Inflammatory macrophage (primary cell): ENCODE measurements at places on chromosomes 7 and 10.

DNA sequence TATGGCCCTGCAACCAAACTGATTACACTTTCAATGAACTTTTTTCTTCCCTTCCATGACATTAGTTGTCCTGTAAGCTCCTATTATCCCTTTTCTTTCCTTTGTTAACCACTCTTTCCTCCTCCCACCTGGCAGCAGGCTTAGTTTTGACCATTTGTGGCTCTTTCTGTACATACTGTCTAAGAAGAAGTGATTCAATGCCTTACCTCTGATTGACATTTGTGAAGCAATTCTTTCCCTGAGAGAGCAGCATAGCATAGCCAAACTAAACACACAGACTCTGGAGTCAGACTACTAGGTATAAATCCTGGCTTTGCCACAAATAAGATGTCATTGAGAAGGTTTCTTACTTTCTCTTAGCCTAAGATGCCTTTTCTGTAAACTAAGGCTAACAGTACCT, 48.9 kb downstream of the AHR start:
- DNase-seq, result no peak

DNA sequence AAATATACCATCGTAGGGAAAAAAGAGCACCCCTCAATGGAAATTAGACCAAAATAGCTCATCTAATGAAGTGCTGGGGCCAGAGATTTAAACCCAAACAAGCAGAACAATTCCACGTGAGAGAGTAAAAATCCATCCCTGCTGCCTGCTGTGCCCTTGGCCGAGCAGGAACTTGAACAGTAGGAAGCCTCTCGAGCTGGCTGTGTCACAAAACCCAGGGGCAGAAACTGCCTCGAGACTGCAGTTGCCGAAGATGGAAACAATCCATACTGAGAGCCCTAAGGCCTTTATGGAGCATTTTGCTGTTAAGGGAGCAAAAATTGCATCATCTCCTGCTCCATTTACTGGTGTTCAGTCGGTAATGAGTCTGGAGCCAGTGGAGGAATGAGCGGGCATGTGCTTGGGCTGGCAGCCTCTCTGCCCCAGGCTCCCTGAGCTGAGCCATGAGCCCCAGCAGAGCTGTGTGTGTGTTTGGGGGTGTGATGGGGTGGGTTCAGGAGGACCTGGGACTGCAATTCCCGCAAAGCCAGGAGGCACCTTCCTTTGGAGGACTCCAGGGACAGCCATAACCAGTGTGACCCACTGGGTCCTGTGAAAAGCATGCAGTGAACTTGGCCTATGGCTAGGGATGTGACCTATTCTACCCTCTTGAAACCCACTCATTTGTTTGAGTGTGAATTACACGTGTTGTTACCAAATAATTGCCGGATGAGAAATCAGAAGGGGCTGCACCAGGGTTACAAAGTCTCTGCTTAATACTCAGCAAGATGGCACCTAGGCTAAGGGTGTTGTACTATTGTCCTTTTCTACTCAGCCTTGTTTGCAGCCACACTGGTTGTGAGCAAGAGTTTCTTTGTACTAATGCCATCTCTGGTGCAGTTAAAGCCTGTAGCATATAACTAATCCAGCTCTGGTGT, 58.3 kb downstream of the CDHR3 start:
- no peak for DNase-seq

- DNase-seq, result peak; percentile 57
Measured at GRCh38 chr10:61390851-61391250, 62.3 kb downstream of the TMEM26 start.

DNA sequence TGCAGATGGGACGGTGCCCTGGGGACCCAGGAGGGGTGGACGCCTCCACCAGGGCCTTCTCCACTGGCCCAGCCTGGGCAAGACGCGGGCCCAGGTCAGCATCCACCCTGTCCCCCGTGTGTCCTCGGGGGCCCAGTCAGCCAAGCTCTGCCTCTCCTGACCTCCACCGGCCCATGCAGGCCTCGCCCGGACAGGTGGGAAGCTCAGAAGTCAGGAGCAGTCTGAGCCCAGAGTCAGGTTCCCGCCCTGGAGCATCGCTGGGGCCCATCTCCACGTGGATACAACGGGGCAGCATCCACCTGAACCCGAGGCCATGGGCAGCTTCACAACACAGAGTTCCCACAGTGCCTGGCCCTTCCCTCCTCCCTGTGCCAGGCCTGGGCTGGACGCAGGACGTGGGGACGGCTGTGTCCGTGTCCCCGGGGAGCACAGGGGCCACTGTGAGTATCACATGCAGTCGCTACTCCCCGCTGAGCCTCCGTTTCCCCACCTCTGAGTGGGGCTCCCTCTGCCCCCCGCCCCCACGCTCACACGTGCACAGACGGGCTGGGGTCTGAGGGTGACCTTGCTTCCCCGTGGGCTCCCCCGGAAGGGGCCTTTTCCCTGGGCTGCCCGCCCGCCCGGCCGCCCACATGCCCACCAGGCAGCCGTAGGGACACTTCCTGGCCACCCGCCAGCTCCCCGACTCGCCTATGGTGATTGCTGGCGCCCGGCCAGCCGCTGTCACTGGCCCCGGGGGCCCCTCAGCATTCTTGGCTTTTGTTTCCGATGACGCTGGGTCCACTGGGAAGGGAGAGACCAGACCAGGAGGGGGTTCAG, 64.3 kb downstream of the PDGFA start:
- DNase-seq, result no peak

GRCh38 chr10:85623758-85624157, 742.8 kb downstream of the GRID1 start:
- no peak for DNase-seq

DNA sequence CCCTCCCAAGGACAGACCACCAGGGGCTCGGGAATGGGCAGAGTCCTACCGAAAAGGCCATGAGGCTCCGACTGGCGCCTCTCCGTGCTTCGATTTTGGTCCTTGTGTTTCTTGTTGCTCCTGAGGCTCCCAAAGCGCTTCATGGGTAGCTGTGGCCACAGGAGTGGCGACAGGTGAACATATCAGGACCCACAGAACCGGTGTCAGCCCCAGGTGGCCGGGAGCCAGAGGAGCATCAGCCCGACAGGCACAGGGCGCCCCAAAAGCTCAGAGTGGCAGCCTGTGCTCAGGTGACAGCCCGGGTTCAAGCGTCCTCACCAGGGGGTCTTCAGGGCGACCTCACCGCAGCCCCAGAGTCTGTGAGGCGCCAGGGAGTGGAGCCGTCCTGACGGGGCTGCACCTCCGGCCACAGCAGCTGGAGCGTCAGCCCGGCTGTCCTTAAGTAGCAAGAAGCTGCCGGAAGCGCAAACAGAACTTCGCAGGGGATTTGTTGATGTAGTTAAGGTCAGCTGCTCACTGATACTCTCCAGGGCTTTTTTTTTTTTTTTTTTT, 141.0 kb downstream of the PRKAG2 start:
- DNase-seq, result no peak
